SK-N-DZ (cell line): ENCODE measurements at places on chromosomes 5 and 9.

GRCh38 chr5:172531704-172532026 is 77.3 kb upstream of the SH3PXD2B start:
- DNase-seq = no peak

DNA sequence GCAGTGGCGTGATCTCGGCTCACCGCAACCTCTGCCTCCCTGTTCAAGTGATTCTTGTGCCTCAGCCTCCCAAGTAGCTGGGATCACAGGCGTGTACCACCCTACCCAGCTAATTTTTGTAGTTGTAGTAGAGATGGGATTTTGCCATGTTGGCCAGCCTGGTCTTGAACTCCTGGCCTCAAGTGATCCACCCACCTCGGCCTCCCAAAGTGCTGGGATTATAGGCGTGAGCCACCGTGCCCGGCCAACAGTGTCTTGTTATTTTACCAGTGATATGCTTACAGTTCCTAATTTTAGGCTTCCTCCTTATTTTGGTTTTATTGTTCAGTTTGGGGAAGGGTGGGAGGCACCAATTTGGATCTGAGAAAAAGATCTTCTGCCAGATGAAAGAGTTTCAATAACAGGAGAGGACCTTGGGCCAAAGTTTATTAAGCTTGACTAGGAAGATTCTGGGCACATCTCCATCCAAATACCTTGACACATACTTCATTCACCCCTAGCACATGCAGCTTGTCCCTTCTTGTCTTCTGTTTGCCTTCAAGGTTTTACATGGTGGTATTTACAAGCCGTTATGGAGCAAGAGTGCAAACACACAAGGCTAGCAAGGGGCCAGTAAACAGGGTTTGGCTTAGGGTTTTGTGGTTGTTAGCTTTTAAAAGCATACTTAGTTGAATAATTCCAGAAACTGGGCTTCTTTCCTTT is 168.1 kb upstream of the DMRT1 start:
- no peak for DNase-seq

DNA sequence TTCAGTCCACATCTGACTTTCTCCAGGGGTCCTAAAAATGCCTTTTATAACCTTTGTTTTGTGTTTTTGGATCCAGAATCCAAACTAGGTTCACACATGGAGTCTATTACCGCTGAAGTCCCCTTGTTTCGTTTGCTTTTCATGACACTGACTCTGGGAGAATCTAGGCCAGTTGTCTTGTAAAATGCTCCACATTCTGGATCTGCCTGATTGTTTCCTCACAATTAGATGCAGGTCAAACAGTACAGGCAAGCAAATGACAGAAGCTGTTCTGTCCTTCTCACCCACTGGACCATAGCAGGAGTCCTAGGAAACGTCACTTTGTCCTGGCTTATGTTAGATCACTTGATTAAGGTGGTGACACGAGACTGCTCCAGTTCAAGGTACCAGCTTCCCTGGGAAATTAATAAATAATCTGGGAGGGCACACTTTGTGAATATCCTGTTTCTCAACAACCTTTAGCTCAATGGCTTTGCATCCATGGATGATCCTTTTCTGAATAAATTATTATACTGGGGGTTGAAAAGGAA is 34.1 kb downstream of the FABP6 start:
- peak; percentile 66 for DNase-seq

DNA sequence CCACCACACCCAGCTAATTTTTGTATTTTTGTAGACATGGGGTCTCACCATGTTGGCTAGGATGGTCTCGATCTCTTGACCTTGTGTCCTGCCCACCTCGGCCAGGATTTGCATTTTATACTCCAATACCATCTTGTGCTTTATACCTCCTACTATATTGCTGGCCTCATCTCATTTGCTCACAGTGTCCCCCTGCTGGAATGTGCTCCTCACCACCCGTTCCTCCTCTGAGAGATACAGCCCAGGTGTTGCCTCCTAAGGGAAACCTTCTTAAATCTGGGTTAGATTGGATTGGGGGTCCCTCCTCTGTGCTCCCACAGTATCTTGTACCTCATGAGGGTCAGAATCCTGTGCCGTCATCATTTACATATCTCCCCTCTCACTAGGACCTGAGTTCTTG is 131.7 kb downstream of the PAPPA start:
- DNase-seq = no peak

GRCh38 chr5:132510076-132510475 is 19.5 kb upstream of the IRF1 start:
- no peak for DNase-seq

- DNase-seq = peak; percentile 29
Observed at GRCh38 chr5:45038366-45038987, 229.7 kb downstream of the MRPS30 start.

DNA sequence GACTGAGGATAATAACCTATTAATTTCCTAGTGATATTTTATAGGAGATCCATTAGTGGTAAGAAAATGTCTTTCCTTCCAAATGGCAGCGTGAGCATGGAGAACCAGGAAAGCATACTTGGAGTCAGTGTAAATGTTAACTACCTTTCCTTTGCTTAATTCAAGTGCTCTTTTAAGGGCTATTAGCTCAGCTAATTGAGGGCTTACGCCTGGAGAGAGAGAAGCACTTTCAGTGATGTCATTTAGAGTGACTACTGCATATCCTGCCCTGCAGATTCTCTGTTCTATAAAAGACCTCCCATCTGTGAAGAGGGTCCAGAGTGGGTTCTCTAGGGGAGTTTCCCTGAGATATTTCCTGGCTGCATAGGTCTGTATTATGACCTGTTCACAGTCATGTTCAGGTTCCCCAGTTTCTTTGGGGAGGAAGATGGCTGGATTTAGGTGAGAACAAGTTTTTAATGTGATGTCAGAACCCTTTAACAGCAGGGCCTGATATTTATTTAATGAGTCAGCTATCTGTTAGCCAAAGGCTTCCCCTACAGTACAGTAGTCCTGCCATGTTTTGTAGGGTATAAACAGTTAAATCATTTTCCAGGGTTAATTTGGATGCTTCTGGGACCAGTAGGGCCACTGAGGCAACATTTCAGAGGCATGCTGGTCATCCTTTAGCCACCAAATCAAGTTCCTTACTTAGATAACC is 89.6 kb downstream of the TRIM36 start:
- no peak for DNase-seq

DNA sequence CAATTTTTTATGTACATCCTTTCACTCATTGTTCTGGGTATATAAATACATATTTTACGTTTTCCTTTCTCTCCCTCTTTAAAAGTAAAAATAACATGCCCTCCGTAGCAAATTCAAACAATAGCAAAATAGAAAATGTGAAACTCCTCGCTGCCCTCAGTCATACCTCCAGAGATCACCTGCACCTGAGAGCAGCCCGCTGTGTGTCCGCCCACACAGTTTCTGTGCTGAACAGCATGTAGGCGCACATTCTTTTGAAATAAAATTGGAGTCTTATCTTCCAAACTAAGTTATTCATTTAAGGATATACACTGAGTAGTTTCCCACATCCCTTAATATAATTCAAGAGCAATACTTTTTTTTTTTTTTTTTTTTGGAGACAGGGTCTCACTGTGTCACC is 255.7 kb downstream of the AOPEP start:
- DNase-seq = no peak
